Nephron progenitor cell (in vitro differentiated cells): ENCODE measurements at places on chromosomes 1 and 21.

DNA sequence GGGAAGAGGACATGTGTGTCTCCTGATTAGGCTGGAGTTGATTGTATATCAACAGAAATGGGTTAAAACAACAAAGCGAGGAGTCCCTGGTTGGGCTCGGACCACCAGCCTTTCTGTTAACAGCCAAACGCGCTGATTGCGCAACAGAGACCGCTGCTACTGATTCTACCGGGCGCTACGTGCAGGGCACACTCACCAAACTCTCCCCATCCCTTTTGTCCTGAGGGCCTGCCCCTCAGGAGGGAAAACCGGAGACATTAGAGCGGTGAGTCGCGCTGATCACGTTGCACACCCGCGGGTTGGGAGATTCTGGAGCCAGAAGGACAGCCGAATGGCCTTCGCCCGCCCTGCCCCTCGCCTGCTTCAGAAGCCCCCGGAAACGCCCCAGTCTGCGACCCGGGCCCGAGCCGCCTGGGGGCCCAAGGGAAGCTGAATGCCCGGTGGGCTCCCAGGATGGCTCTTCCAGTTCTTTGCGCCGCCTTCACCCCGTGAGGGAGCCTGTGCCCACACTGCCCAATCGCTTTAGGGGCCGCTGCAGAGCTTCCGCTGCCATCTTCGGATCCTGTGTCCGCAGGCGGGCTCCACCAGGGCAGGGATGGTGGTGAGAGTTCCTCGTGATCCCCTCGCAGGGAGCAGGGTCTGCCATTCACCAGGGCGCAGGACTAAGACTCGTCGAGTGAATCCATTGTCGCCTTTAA is 165.4 kb upstream of the NBPF11 start:
- no peak for DNase-seq

- DNase-seq: no peak
Observed at GRCh38 chr1:67683316-67683715, 1.7 kb upstream of the GADD45A start.

DNA sequence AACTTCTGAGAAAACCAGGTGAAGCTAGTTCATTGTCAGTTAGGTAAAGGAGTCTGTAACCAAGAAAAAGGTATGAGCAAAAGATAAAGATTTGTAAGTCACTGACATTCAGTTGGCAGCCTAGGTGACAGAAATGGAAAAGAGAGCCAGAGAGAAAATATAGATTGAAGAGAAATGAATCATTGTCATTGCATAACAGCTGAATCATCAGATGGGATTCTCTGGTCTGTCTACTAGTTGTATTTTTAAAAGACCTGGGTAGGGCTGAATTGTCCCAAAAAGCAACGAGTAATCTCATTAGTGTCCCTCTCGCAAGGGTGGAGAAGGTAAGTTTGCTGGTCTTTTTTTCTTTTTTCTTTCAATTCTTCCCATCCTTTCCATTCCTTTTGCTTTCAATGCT is 36.6 kb downstream of the PTGS2 start:
- no peak for DNase-seq

GRCh38 chr1:159944623-159945455 is 574 bp downstream of the IGSF9 start:
- no peak for DNase-seq
